ENCODE measurements at places on chromosomes 13 and 19.

DNA sequence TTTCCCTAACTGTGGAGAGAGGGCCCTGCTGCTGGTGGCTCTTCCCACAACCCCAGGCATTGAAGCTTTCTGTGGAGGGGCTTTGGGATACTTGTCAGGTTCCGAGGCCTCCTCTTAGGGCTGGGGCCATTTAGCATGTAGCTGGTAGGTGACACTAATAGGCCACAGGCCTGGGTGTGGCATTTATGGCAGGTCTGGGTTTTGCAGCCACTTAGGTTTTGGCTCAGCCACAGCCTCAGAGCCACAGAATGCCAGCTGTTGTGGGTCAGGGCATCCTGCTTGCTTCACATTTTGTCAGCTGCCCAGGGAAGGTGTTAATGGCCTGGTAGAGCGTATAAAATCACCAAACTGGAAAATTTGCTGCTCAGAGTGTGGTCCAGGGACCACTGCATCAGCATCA is 15.7 kb downstream of the FAM124A start:
- DNase-seq: no peak

- DNase-seq: peak; percentile 54
Measured at GRCh38 chr19:10510301-10510802, 6.9 kb downstream of the S1PR5 start.

DNA sequence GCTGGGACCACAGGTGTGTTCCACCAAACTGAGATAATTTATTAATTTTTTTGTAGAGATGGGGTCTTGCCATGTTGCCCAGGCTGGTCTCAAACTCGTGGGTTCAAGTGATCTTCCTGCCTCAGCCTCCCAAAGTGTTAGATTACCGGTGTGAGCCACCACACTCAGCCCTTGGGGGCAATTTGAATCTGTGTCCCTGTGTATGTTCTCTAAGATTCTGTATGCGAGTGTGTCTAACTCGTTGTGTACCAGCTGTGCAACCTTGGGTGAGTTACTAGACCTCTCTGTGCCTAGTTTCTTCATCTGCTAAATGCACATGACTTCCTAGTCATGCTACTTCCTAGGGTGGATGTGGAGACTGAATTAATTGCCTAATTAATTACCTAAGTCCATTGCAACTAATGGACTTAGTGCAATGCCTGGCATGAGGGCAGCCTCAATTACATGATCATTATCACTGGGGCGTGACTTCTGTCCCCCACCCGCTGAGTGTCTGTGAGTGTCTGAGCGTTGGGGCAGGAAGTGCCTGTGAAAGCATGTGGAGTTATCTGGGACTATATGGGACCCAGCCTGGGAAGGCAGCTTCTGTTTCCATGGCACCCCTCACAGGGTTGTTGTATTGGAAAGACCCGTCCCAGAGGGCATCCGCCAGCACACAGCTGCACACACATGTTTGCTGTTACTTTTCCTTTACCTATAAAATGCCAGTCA is 1.8 kb upstream of the NCCRP1 start:
- no peak for DNase-seq

- DNase-seq: no peak
Measured at GRCh38 chr13:111614613-111615012, 294.2 kb downstream of the TEX29 start.

- DNase-seq: no peak
Measured at GRCh38 chr13:99150575-99151361, 49.9 kb upstream of the UBAC2 start.

DNA sequence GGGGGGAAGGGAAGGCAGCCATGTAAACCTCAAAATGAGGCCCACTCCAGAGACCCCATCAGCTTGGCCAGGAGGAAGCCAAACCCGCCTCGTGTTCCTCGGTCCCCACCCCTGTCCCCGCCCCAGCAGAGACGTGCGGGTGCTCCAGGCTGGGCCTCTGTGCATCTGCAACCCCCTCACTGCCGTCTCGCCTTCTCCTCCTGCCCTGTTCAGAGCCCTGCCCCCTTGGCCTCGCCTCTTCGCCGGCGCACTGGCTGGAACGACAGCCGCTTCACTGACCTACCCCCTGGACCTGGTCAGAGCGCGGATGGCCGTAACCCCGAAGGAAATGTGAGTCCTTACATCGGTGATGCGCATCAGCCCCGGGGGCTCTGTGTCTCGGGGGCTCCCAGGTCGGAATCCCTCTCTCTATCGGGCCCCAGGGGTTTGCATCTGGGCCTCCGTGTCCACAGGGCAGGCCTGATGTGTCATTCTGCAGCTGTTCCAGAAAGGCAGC is 32.2 kb downstream of the TMEM161A start:
- no peak for DNase-seq

All from NCI-H446 (cell line).